Fibroblast of pulmonary artery (primary cell): ENCODE measurements at places on chromosomes 6 and 20.

GRCh38 chr6:71420095-71420692, 131.6 kb downstream of the OGFRL1 start:
- peak; percentile 47 for DNase-seq

DNA sequence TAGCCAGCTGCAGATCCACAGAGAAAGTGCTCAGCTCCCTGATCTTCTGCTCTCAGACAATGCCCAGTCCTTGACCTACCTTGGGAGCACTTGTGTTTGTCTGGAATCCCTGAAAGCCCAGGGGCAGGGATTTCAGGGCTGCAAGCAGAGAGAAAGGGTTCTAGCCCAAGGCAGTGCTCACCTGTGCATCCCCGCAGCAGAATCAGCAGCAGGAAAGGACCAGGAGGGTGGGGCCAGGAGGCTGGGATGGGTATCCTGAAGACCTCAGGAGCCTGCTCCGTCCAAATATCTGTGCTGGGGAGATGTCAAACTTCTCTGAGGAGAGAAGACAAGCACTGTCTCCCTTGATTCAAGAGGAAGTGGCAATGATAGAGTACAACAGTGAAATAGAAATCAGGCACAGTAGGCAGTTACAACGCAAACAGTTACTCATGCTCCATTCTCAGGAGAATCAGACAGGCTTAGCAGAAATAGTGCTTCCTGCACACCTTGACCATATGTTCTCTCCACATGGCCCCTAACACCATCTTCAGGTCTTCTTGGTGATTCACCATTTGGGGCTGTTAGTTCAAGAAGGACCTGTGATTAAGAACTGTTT, 28.7 kb upstream of the SIRPG start:
- DNase-seq: no peak

DNA sequence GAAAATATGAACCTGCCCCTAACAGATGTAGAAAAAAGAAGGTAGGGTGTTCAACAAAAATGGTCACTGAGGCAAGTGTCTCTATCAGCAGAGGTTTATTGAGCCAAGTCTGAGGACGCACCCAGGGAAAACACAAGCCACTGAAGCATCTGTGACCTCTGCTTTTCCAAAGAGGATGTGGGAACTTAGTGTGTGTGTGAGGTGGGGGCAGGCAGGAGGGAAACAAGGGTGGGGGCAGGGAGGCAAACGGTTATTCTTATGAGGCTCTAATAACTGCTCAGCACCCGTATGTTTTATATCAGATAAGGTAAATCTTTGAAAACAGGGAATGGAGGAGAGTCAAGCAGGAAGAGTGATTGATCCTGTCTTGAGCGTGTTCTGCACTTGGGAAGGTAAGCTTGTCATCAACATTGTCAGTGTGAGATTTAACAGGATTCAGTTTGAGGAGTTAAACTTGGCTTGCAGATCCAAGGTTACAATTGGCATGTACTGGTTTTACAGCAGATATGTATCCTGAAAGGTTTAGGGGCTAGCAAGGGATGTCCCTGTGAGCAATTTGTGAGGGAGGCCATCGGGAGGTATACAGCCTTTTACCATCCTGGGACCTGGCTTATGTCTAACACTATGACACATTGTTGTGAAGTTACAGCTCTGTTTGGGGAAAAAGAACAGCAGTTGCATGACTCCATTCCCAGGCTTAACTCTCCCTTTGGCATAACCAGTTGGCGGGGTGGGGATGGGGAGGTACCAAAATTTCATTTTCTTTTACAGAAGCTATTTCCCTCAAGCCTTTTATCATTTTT, 33.7 kb downstream of the NINL start:
- DNase-seq: no peak

- no peak for DNase-seq
Observed at GRCh38 chr6:128465368-128466343, 54.7 kb downstream of the PTPRK start.

DNA sequence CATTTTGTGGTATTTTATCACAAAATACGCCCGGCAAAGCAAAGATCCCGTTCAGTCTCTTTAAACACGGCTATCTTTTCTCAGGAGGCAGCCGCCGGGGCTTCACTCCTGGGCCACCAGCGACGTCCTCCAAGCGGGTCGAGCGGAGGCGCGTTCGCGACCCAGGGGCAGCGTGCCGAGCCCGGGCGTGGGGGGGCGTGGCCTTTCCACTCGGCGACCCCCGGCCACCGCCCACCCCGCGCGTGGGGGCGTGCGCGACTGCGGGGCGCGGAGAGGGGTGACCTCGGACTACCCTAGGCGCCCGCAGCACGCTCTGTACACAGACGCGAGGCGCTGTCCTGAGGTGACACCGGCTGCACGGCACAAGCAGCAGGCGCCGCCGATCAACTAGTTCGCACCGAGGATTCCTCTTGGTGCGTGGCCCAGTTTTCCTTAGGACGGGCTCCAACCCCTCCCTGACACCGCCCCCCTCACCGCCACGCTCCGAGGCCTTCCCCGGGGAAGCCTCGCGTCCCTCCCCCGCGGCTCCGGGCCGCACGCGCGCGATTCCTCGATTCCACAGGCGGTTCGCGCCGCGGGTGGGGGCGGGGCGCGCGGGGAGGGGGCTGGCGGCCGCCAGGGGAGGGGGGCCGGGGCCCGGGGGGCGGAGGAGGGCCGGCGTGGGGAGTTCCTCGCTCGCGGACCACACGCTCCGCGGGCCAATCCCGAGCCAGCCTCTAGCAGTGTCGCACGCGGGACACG, 1.1 kb upstream of the JARID2 start:
- DNase-seq: peak; percentile 76

DNA sequence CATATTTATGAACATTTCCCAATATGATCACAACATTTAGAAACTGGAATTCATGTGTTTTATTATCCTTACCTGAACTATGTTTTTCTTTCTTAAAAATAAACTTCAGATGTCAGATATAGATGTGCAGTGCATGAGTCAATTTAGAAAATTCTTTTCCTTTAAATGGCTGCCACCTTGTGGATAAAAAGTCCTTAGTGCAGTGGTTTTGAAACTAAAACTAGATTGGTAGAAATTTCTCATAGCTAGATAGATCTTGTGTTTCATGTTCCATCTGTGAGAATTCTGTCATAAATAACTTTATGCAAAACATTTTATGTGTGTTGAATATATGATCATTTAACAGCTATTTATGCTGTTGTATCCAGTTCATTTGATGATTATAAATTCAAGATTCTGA, 134.9 kb downstream of the KLHL32 start:
- peak; percentile 63 for DNase-seq

DNA sequence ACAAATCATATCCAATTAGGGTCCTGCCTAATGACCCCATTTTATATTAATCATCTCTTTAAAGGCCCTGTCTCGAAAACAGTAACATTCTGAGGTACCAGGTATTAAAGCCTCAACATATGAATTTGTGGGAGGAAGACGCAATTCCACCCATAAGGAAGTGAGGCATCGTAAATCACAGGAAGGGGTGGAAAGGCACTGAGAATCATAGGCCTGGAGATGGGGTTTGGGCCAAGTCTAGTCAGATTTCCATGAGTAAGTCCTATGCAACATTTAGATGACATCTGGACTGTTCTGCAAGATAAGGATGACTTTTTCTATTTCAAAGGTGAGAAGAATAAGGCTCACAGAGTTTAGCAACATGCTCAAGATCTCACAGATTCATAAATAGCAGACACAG, 534.0 kb downstream of the KHDRBS2 start:
- no peak for DNase-seq

DNA sequence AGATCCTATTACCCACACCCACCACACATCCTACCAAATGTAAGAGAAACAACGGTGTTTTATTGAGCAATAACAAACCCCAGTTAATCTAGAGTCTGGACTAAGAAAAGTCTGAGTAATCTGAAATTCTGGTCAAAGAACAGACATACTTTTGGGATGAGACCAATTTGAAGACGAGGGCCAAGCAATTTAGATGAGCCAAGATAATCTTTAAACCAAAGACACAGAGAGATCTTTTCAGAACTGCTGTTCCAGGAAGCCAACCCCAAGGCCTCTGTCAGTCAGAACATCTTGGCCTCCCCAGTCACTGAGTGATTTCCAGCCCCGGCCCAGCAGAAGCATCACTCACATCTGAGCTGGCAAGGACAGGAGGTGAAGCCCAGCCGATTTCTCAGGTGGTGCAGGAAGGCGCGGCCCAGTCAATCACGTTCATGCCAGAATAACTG, 118.5 kb upstream of the SYNDIG1 start:
- DNase-seq: no peak

- DNase-seq: no peak
Observed at GRCh38 chr20:2967841-2968240, 75.6 kb upstream of the GNRH2 start.

- peak; percentile 86 for DNase-seq
Observed at GRCh38 chr6:31180500-31180899, 10.0 kb upstream of the POU5F1 start.

- DNase-seq: peak; percentile 65
Observed at GRCh38 chr6:127855542-127856159, 45.2 kb downstream of the THEMIS start.

- peak; percentile 29 for DNase-seq
Observed at GRCh38 chr6:2110504-2110903, 134.9 kb downstream of the GMDS start.

GRCh38 chr20:3813848-3814581, 6.3 kb upstream of the AP5S1 start:
- no peak for DNase-seq

- DNase-seq: no peak
Observed at GRCh38 chr6:77464495-77464867, 1.2 kb upstream of the HTR1B start.

DNA sequence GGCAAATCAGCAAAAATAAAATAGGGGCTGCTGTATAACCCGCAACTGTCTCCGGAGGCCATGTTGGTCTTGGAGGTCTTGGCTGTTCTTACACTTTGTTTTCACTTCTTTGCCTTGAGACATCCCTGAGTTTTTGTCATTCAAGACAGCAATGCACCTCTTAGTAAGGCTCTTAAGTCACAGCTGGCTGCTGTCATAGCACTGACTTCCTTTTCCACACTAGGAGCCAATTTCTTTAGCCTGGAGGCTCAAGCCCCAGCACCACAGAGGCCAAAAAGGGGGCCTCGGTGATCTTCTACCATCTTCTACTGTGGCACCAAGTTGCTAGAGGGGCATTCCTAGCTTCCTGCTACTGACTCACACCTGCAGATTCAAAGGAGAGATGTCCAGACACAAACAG, 536.3 kb downstream of the CDH26 start:
- DNase-seq: no peak

DNA sequence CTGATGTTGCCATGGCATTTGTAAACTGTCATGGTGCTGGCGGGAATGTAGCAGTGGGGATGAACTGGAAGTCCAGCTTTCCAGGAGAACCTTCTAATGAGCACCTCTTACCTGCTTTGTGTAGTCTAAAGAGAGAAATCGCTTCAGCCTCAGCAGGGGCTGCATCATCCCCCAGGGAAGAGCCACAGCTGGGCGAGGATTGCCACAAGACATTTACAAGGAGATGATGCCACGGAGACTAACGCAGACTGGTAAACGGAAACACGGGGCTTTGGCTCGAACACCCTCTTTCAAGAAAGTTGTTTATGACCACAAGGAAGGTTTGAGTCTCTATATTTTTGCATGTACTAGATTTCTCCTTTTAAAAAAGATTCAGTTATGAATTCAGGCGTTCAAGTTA, 72.9 kb downstream of the CDH26 start:
- no peak for DNase-seq

DNA sequence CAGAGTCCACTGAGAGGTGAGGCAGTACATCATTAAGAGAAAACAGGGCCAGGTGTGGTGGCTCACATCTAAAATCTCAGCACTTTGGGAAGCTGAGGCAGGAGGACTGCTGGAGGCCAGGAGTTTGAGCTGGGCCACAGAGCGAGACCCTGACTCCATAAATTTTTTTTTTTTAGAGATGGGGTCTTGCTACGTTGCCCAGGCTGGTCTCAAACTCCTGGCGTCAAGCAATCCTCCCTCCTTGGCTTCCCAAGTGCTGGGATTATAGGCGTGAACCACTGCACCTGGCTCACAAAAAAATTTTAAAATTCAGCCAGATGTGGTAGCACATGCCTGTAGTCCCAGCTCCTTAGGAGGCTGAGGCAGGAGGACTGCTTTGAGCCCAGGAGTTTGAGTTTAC, 17.3 kb downstream of the PPIL1 start:
- DNase-seq: no peak

DNA sequence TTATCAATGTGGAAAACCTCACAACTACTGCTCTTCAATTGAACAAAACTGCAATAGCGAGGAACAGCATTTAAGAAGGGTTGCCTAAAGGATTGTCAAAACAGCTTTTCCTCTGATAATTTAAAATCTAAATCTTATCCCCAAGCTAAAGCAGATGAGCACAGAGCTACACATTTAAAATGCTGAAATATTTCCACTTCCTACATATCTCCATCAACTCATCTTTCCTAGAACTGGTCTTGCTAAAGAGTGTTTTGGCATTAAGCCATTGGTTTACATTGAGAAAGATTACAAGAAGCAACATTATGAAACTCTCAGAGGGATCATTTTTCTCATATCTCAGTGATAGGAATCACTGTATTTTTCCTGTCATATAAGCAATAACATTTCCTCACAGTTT, 3.6 kb downstream of the OR10C1 start:
- no peak for DNase-seq

DNA sequence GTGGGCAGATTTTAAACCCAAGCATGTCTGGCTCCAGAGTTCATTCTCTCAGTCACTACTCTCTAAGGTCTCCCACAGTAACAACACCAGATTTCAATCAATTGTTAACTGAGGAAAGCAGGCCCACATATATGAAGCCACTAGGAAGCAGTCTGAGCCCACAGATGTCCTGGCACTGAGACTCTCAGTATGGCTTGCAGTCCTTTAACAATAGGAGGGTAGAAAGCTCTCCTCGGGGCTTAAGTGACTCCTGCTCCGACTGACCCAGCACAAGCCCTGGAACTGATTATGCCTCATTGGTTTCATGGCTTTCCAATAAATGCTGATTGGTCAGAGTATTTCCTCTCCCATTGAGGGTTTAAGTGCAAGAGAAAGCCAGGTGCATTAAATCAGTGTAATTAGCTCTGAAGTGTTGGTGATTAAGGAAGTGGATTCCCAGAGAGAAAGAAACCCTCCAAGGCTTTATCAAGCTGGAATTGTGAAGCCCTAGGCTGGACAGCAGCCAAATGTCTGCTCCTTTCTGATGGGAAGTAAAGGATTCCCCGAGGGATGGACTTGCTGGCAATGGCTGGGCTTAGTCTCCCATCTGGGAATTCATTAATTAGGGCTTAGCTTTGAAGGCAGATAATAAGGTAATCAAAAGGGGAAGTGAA, 76.6 kb upstream of the PROKR2 start:
- no peak for DNase-seq

DNA sequence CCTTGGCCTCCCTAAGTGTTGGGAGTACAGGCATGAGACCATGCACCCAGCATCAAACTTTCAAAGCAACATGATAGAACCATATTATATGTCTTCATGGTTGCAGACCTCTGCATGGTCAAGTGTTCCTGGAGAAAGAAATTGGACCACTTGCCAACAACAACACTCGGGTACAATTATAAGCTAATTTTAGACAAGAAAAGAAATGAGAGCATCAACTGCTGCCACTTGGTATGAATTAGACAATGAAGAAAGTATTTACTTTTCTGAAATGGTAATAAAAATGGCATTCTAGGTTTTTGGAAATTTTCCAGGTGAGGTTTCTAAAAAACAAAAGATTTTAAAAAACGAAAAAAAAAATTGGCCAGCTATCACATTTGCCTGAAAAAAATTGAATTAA, 7.7 kb upstream of the PM20D2 start:
- DNase-seq: no peak
